T-cell (primary cell): ENCODE measurements at places on chromosomes 7 and 10.
A peak's percentile ranks its signal among the peaks of the same experiment; 100 is the strongest.

GRCh38 chr7:137592232-137592896 lies 248.8 kb upstream of the PTN start:
- DNase-seq, result no peak

DNA sequence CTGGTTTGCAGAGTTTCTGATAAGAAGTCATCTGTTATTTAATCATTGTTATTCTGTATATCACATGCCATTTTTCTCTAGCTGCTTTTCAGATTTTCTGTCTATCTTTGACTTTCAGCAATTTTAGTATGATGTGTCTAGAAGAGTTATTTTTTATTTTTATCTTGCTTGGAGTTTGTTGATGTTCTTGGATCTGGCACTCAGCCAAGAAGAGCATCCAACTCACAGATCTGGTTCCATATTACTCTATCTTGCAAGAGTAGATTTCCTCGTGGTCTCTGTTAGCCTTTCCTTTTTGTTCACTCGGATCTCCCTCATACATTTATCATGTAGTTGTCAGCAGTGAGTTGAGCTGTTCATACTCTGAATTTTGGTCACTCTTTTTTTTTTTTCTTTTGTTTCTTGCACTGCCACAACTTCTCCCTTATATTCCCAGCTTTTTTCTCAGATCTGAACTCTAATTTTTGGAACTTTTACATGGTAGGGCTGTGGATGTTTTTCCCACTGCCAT lies 54.8 kb upstream of the CALCR start:
- no peak for DNase-seq

DNA sequence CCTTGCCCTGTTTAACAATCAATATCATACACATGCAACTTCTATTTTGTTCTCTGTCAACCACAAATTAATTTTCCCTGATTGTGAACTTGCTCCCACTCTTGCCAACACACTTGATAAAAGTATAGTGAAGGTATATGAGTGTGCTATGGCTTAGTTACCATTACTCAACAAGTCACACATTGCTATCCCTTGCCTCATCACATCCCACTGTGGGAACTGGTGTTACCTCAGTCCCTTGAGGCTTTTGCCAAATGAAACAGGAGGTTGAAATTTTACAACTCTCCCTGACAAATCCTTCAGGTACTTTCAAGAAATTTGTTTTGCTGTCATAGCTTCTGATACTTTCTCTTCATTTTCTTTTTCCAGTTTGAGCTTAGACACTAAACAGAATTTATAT lies 472.5 kb upstream of the SEMA3D start:
- no peak for DNase-seq

- DNase-seq, result no peak
Observed at GRCh38 chr7:2666155-2666554, 21.8 kb upstream of the AMZ1 start.

- DNase-seq, result no peak
Observed at GRCh38 chr10:1650542-1651269, 86.6 kb downstream of the ADARB2 start.

DNA sequence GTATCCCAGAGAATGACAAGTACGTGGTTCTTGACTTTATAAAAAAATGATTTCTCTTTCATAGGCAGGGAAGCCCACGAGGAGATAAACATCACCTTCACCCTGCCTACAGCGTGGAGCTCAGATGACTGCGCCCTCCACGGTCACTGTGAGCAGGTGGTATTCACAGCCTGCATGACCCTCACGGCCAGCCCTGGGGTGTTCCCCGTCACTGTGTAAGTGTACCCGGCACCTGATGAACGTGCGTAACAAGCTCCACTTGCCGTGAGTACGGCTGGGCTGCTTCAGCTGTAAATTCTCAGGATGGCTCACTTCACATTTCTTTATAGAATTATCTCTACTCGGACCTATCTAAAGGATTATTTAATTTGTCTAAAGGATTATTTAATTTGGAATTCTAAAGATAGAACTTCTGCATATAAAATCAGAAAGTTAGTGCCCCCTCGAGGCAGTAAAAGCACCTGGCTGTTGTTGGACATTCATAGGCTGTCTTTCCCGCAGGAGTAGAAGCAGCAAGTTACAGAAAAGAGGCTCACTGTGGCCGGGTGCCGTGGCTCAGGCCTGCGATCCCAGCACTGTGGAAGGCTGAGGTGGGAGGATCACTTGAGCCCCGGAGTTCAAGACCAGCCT lies 27.6 kb downstream of the TMEM248 start:
- DNase-seq, result no peak

DNA sequence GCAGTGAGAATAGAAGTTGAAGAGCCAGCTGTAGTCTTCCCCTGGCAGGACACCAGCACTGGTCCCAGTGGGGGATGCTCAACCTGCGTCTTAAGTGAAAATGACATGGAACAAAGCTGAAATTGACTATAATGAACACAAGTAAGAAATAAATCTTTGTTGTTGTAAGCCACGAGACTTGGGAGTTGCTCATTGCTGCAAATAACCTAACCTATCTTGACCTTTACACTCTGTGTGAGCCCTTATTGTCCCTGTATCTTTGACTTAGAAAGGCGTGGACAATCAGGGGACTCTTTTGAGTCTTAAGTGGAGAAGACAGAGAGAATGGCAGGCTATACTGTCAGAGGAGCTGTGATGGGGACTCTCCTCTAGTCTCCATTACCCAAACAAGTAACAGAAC lies 16.9 kb downstream of the ZC3HAV1L start:
- DNase-seq, result no peak

DNA sequence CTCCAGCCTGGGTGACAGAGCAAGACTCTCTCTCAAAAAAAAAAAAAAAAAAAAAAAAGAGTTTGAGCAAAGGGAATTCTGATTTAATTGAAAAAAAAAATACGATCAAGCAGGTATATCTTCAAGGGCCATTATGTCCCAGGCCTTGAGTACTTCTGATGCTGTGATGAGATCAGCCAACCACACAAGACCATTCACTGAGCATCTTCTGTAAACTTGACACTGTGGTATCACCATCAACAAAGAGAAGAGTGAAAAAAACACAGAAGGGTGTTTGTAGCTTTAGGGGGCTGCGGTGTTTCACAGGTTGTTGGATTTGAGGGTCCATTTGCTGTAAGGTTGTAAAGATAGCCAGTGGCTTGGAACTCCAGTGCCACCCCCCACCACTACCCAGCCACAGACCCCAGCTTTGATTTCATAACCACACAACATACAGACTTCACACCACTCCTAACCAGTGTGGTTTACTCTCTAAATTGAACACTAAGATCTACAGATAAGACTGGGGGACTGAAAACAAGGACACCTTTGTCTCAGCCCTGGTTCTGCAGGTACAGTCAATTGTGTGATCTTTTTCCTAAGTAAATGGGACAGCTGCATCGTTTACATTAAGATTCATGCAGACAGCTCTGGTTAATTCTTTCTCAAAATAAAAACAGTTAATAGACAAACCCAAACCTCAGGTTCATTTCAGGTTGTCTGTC lies 66.4 kb downstream of the CDC123 start:
- no peak for DNase-seq

DNA sequence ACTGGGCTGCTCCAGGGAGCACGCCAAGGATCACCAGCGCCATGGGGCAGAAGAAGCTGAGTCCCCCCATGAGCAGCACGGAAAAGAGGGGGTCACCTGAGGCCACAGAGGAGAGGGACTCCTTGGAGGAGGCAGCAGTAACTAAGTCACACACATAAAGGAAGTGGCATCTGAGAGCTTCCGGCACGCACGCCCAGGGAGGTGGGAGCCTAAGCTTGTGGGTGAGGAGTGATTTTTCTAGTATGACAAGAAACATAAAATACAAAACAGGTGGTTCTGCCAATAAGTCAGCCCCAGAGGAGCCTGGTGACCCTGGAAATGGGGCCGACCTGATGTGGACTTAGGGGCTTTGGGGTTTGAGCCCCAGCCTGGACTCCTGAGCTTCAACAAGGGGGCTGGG lies 60.8 kb downstream of the CARD11 start:
- peak; percentile 76 for DNase-seq
